ENCODE measurements at places on chromosomes 7 and 10. TPM values are rescaled to one million over a fixed set of nuclear protein-coding genes. Genes with fewer than 3 reads are reported as not detected.

DNA sequence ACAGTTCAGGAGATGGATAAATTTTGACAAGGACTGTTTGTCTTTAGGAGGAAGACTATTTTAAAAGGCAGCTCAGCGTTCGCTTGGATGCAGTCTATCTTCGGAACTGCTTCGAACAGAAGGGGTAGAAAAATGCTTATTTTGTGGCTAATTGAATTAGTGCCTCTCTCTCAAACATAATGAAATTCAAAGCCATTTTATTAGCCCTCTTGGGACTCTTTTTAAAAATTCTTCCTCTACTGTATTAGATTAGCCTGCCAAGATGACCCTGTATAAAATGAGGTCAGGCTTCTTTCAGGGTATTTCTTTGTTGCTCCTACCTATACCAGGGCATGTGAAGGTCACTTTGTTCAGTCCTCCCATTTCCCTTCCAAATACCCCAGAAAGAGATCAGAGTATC is 379.2 kb upstream of the NFE2L3 start:
- DNase-seq: no peak

GRCh38 chr7:112156412-112156811 is 49.8 kb downstream of the DOCK4 start:
- DNase-seq: no peak

DNA sequence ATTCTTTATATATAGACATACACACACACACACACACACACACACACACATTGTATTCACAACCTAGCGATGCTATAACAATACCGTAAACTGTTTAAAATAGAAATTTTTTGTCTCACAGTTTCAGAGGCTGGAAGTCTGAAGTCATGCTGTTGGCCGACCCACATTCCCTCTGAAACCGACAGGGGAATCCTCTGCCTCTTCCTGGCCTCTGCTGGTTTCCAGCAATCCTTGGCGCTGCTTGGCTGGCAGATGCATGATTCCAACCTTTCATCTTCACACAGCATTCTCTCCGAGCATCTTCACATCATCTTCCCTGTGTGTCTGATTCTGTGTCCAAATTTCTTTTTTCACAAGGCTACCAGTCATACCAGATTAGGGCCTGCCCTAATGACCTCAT is 94.8 kb downstream of the CCDC71L start:
- DNase-seq: no peak

DNA sequence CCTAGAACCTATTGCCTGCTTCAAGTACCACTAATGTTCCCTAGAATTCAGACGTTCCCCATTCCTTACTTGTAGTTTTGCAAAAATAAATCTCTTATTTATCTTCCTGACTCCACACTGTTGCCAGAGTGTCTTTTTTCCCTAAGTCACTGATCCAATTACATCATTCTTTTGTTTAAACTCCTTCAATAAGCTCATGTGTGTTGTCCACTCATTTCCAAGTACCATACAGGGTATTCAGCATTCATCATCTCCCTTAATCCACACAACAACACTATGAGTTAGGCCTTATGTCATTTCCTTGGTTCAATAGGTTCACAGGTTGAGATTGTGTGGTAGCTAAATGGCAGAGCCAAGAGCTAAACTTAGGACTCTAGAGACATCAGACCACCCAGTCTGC is 119.9 kb upstream of the RHOBTB1 start:
- no peak for DNase-seq

GRCh38 chr10:131245475-131246059 is 66.0 kb downstream of the TCERG1L start:
- DNase-seq: no peak

DNA sequence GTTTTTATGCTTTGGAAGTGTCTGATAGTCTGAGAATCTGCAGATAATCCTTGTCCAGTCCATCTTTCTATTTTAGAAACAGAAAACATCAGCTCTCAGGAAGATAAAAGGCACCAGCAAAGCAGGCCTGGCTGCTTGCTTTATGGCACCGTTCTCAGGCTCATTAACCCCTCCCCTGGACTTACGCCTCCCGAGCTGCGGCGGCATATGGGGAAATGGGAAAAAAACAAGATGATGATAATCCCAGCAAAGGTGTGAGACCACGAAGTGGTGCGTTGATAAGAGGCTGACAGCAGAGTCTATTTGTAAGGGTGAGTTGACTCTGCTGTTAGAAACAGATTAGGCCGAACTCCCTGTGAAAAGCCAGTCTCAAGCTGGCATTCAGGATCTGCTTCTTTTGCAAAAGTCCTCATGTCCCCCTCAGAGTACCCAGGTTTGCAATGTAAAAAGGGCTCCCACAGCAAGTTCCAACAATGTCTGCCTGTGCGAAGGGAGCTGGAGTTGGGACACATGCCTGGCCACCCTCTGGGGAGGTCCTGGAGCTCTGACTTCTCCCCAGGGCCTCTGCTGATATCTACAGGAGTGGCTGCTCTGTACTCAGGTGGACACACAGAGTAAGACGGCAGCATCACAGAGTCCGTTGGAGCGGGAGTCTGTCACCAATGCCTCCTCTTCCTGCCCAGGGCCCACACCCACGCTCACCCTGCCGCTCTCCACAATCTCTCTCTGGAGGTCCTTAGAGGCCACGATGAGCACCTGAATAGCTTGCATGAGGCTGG is 54.3 kb downstream of the SPDYE5 start:
- no peak for DNase-seq

DNA sequence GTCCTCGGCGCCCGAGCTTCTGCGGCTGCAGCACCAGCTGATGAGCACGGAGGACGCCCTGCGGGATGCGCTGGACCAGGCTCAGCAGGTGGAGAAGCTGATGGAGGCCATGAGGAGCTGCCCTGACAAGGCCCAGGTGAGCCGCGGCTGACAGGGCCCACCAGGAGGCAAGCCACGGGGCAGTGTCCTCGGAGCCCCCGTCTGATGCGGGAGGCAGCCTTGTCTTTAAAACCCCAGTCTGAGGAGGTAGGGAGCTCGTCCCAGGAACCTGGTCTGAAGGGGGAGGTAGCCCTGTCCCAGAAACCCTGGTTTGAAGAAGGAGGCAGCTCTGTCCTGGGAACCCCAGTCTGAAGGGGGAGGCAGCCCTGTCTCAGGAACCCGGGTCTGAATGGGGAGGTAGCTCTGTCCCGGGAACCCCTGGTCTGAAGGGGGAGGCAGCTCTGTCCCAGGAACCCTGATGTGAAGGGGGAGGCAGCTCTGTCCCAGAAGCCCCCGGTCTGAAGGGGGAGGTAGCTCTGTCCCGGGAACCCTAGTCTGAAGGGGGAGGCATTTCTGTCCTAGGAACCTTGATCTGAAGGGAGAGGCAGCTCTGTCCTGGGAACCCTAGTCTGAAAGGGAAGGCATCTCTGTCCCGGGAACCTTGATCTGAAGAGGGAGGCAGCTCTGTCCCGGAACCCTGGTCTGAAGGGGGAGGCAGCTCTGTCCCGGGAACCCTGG is 53.1 kb upstream of the GTF2IRD1 start:
- no peak for DNase-seq

GRCh38 chr7:129948877-129949291 is 3.9 kb downstream of the UBE2H start:
- peak; percentile 92 for DNase-seq

DNA sequence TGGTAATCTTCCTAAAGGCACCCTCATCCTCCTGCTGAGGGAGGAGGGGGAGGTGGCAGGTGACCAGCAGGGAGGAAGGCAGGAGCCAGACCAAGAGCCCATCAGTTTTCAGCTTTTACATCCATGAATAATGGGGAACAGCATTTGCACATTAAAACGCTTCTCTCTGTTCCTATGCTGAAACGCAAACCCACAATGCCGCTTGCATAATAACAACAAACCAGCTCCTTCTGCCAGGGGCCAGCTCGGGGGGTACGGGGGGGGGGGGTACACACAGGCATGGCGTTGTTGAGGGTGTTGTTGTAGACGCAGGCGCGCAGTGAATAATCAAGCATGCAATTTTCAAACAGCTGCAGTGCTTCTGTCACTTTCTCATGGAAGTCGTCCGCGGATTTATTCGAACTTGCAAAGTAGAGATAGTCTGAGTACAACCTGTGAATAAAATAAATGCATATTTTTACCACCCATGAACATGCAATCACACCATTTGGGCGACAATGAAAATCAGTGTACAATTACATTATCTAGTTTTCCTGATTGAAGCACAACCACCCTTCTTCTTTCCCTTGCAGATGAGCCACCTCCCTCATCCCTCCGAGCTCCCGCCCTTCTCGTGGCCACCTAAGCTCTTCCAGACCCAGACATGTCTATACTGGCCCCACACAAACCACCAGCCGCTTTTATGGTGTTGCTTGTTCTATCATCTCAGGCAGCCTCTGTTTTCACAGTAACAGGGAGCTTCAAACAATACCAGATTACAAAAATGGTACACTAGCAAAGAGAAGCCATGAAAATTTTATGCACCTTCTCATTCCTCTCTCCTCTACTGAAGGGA is 72.2 kb downstream of the CHST15 start:
- DNase-seq: no peak

- no peak for DNase-seq
These were observed 14.3 kb downstream of the HKDC1 start for GRCh38 chr10:69234447-69234846.

- DNase-seq: no peak
These were observed 95.7 kb upstream of the PALS2 start for GRCh38 chr7:24477398-24478136.

GRCh38 chr7:105154084-105154483 is 140.1 kb downstream of the KMT2E start:
- no peak for DNase-seq

DNA sequence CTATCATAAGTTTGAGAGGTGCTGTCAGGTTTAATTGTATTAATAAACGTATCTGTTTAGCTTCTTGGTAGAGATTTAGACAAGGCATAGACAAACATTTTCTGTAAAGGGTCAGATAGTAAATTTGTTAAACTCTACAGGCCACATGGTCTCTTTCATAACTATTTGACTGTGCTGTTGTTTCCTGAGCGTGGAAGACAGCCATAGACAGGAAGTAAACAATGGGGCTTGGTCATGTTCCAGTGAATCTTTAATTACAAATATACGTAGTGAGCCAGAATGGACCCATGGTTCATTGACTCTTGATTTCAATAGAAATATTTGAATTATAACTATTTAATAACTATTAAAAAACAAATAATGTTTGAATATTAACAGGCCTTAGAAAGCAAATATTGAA is 451.1 kb downstream of the SH2D4B start:
- DNase-seq: no peak

DNA sequence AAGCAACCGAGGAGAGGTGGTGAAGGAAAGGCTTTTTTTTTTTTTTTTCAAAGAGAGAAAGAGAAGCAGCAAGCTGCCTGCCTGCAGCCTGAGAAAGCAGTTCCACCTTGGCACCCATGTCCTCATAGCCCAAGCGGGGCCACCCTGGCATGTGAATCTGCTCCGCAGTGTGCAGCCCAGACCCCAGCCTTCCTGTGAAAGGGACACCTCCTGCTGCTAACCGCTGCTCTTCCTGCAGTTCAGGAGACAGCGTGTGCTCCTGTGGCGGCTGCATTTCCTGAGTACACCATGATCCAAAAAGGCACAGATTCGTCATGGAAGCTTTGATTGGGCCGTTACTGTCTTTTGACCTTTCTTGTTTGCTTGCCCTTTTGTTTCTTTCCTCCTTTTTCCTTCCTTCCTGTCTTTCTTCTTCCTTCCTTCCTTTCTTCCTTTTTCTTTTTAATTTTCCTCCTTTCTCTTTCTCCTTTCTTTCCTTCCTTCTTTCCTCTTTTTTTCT is 38.1 kb downstream of the IKZF1 start:
- DNase-seq: peak; percentile 58

DNA sequence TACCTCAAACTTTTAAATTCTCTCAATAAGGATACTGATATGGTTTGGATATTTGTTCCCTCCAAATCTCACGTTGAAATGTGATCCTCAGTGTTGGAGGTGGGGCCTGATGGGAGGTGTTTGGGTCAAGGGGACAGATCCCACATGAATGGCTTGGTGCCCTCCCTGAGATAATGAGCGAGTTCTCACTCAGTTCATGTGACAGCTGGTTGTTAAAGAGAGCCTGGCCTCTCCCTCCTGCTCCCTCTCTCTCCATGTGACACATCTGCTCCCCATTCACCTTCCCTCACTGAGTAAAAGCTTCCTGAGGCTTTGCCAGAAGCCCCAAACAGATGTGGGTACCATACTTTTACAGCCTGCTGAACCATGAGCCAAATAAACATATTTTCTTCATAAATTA is 19.2 kb downstream of the ABCB4 start:
- no peak for DNase-seq

DNA sequence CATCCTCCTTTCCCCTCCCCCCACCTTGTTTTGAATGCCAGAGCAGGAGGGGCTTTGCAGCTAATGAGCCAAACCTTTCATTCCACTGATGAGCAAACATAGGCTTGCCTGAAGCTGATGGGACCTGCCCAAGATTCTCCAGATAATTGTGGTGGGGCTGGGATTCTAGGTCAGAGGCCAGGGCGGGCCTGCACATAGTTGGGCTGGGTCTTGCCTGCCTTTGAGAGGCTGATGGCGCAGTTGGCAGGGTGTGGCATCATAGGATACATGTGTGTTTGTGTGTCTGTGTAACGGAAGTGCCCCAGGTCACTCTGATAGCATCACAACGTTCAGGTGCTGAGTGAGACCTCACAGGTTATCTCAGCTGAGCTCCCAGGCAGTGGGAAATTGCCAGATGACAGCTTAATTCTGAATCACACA is 22.9 kb downstream of the BTBD16 start:
- no peak for DNase-seq

DNA sequence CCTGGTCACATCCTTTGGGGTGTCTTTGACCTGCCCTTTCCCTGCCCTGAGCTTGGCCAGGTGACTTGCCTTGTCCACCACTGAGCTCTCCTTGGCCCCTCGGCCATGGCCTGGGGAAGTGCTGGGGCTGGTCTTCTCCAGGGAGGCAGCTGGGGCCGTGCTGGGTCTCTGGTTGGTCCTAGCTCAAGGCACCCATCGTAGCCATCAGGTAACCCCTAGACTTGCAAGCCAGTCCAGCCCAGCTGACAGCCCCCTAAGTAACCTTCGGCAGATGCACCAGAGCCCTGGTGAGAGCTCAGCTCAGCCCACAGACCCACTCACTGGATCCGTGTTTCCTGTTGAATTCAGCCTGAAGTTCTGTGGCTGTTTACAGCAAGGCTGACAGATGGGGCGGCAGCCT is 176.2 kb upstream of the SHH start:
- DNase-seq: peak; percentile 5

GRCh38 chr7:128937647-128938543 is at the start of gene IRF5:
TSS of gene IRF5 (plus strand) at chr7:128937927. CDS start at chr7:128942082, 4,155 bp downstream.
- DNase-seq: peak; percentile 81

GRCh38 chr7:56229631-56230030 is 113.4 kb upstream of the NUPR2 start:
- DNase-seq: no peak

DNA sequence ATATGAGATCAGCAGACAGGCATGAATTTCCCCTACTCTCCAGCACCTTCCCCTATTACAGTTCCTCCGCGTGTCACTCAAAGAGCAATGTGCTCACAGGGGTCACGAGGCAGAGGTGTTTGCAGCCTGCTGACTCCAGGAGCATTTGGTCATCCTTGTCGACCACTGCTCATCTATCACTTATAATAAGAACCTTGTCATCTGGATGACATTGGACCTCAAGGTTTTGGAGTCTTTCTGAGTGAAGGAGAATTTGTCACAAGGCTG is 32.9 kb upstream of the PLPP4 start:
- DNase-seq: no peak

The DGKB gene
- 0.82 TPM for total RNA-seq

The CTAGE4 gene
- 63.3 TPM for total RNA-seq

The DUS4L gene
- 1.2 TPM for total RNA-seq

The MSMB gene
- not detected for total RNA-seq

The SH2D4B gene
- not detected for total RNA-seq

The PPP1R9A gene
- total RNA-seq: 28.1 TPM

Measured in transverse colon (tissue), 4 donors.